ENCODE measurements at places on chromosomes 6 and 20.

DNA sequence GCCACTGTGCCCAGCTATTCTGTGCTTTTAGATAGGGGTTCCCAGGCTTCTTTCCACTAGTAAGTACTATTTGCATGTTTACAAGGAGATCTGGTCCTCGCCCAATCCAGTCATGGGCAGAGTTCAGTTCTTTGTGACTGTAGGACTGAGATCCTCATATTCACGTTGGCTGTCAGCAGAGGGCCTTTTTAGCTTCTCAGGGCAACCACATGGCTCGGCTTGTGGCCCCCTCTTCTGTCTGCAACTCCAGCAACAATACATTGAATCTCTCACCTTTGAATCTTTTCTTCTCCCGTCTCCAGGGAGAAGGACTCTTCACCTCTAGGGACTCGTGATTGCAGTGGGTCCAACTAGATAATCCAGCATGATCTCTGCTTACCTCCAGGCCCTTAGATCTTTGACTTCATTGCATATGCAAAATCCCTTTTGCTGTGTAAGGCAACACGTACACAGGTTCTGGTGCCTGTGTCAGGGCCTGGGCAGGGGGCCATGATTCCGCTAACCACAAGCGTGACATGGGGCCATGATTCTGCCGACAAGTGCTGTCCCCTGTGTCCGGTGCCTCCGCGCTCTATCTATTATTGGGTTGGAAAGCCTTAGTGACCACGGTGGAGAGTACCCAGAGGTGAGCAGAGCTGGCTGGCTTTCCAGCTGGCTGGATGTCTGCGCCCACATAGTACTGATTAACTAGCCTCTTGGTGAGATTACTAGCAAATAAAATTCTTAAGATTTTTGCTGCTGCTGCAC lies 5.1 kb downstream of the CCR6 start:
- DNase-seq: no peak

GRCh38 chr6:75438442-75439116 lies 55.0 kb downstream of the FILIP1 start:
- DNase-seq: peak; percentile 33

- DNase-seq: no peak
These were observed 129.9 kb downstream of the JARID2 start for GRCh38 chr6:15375638-15376290.

GRCh38 chr20:62817975-62818591 lies 1.2 kb downstream of the COL9A3 start:
- no peak for DNase-seq

DNA sequence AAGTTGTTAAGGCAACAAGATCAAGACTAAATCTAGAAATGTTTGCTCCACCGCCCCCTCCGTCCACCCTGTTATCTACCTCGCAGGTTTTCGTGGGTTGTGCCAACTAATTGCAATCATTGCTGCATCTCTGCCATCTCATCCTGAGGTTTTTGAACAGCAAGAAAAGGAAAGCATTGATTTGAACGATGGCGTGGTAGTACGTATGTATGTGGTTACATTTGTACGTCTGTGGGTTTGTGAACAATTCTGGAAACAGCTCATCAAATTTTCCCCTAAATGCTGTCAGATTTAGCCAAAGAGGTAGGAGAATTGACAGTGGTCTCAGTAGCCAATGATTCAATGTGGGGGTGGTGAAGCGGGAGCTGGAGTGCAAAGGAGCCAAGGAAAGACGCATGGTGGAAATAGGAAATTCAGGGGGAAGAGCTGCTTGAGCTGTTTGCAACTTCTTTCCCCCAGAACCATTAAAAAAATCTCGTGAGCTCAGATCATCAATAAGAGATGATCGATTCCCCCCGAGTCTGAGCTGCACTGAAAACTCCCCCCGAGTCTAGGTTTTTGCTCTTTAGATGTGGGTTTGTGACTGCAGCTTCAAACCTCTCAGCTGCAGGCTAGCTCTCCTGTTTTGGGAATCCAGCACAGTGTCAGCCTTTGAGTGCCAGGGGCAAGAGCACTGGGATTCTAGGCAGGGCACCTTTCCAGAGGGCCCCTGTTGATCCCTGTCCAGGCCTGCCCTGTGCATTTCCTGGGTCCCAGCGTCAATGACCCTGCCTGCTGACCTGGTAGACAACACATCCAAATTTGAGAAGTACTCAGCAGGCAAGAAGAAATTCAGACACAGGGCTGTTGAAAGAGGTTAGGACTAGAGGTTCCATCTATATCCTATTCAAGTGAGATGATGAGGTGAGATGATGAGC lies 72.6 kb upstream of the LY86 start:
- DNase-seq: no peak

DNA sequence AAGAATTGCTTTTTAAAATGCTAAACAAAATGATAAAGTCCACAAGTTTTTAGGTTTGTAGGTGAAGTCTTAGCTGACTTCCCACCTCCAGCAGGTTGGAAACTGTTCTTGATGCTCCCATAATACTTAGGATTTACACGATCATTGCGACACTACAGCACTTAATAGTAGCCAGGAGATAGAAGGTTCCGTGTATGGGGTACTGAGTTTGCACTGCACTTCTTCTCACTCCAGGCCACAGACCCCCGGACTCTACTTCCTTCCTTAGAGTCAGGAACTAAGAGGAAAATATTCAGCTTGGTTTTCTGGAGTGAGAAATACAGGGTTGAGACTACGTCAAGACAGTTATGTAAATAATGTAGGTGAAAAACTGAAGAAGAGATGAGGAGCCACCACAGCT lies 56.1 kb upstream of the SGK1 start:
- no peak for DNase-seq

GRCh38 chr6:56692523-56693245 lies 50.0 kb upstream of the DST start:
- no peak for DNase-seq

GRCh38 chr20:53306192-53306805 lies 287.3 kb downstream of the ZNF217 start:
- DNase-seq: no peak

DNA sequence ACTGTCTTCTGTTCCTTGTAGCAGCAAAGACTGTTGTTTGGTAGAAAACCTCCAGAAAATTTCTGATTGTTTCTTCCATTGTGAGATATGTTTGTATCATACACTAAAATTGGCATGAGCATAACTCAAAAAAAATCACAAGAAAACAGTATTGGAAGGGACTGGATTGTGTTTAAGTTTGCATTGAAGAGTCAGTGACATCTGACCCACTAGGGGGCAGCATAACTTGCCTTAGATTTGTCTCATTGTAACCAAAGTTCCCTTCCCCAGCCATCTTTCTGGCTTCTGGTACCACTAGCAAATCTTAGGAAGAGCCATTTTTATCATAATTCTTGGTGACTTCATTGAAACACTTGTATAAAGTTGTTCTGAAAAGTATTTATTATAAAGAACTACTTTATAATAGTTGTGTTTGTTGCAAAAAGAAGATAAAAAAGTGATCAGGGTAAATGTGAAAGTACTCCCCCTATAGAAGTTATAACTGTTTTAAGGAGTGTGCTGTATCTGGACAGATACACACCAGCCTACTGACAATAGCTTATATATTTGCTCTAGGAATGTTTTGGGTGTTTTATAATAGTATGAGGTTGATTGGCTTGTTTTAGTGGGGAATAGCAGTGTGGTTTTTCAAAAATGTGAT lies 7.7 kb downstream of the CSTF1 start:
- peak; percentile 77 for DNase-seq

- DNase-seq: no peak
These were observed 71.5 kb downstream of the EPB41L2 start for GRCh38 chr6:130991422-130992137.

- no peak for DNase-seq
These were observed 52.8 kb downstream of the FKBP5 start for GRCh38 chr6:35635601-35636597.

DNA sequence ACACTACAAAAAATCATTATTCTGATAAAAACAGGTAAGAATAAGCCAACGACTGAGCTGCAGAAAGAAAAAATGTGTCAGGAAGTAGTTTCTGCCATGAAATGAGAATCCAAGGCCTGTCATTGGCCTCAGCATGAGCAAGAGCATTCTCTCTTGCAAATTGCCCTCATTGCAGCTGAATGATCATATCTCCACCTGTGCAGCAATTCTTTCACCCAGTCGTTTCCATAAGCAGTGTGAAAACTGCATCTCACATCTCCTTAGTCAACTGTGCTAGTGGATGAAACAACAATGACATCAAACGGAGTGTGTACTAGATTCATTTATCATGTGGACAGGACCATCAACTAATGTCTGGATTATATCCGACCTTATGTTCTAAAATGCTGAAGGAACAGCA lies 88.2 kb upstream of the STXBP5 start:
- DNase-seq: no peak

DNA sequence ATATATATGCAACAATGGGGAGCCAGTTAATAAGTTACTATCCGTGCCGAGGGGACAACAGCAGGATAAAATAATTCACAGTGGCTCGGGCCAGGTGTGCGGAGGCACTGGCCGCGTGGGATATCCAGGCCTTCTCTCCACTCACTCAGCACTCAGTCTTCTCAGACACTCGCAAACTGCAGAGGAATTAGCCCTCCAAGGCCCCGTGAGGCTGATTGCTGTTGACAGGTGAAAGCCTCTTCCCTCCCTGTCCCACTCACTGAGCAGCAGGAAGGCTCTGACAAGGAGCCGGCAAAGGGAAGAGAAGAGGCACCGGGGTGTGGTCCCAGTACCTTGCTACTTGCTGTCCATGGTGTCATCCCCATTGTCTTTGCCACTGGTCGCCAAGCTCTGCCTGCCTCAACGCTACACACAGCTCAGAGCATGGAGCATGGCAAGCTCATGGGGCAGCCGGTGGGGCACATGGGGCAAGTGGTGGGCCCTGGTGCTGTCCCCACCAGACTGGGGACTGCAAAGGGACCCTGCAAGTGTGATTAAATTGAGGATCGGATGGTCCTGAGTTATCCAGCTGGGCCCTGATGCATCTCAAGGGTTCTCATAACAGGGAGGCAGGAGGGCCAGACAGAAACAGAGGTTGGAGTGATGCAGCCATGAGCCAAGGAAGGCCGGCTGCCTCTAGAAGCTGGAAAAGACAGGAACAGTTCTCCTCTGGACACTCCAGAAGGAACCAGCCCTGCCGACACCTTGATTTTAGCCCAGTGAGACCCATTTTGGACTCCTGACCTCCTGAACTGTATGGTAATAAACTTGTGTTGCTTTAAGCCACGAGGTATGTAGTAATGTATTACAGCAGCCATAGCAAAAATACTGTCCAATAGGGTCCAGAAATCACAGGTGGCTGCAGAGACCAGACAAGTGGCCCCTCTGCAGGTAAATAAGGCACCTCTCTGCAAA lies 119.7 kb downstream of the PSMB1 start:
- no peak for DNase-seq

GRCh38 chr6:40848868-40849514 lies 190.0 kb downstream of the UNC5CL start:
- DNase-seq: no peak

DNA sequence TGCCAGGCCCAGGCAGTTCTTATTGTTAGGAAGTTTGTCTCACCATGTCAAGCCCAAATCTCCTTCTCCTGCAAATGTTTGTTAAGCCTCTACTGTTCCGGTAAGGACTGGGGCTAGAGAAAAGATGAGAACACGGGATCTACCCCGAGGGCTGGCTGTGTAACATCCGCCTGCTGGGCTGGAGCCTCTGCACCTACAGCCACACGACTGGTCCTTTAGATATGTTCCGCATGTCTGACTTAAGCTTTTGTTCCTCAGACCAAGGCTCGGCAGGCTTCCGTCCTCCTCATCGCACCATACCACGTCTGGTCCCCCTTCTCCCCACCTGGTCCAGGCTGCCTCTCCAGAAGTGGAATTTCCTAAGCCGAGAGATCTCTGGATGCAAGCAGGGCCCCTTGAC lies 2.6 kb downstream of the GHRH start:
- DNase-seq: no peak

GRCh38 chr6:31771992-31772358 lies 5.2 kb downstream of the VWA7 start:
- no peak for DNase-seq

- no peak for DNase-seq
These were observed 220.4 kb upstream of the HEY2 start for GRCh38 chr6:125529061-125529460.

GRCh38 chr20:18719426-18719825 lies 94.2 kb upstream of the SCP2D1 start:
- peak; percentile 53 for DNase-seq

- peak; percentile 20 for DNase-seq
These were observed 109.7 kb downstream of the BFSP1 start for GRCh38 chr20:17421493-17421892.

- no peak for DNase-seq
These were observed 21.1 kb downstream of the PPP1R14C start for GRCh38 chr6:150163970-150164369.

- DNase-seq: no peak
These were observed 213.4 kb downstream of the HIVEP2 start for GRCh38 chr6:142731611-142732010.

- DNase-seq: no peak
These were observed 365.2 kb upstream of the POU3F2 start for GRCh38 chr6:98469141-98469540.

- DNase-seq: no peak
These were observed 95.0 kb downstream of the LRFN2 start for GRCh38 chr6:40492187-40492586.

- no peak for DNase-seq
These were observed 22.6 kb downstream of the MAS1 start for GRCh38 chr6:159913375-159913774.

DNA sequence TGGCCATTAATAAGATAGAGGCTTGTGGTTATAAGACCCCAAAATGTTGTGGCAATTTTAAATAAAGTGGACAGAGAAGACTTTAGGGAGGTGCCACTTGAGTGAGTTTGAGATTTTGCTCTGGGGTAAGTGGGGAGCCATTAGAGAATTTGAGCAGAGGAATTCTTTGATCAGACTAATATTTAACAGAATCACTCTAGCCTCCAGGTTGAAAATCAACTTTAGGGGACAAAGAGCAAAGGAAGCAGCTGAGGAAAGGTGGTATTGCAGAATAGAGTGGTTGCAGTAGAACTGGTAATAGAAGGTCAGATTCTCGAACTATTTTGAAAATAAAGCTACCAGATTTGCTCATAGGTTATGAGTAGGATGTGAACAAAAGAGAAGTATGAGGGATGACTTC lies 50.7 kb upstream of the RNF146 start:
- DNase-seq: no peak

- no peak for DNase-seq
These were observed 26.4 kb upstream of the DLGAP4 start for GRCh38 chr20:36279776-36280175.
